Activated T-helper 1 cell treated with anti-CD3 and anti-CD28 coated beads, Interleukin-2, amount 50 U/mL, for 16 hours (primary cell): ENCODE measurements at places on chromosomes 3 and 15.

GRCh38 chr15:32974691-32975090 is 219.8 kb downstream of the FMN1 start:
- DNase-seq: no peak

DNA sequence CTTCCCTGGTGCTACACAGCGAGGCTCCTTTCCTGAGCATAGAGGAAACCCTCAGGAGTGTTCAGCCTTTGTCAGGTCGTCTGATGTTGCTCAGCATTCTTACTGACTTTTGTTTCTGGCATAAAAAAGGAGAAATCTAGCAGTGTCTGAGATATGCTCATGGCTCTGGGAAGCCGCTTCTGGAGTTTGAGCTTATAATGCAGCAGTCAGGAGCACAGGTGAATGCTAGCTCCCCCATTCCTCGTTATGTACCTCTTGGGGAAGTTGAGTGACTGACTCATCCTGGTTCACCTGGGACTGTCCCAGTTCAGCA is 49.2 kb upstream of the MYZAP start:
- no peak for DNase-seq

DNA sequence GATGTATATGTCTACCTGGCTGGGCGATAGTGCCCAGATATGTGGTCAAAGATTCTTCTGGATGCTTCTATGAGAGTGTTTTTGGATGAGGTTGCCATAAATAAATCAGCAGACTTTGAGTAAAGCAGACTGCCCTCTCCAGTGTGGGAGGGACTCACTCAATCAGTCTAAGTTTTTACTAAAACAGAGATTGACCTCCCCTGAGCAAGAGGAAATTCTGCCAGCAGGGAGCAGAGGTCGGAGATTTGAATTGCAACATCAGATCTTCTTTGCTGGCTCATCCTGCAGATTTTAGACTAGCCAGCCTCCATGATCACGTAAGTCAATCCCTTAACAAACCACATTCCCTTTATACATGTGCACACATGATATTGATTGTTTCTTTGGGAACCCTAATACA is 300.9 kb downstream of the MCTP2 start:
- DNase-seq: no peak

GRCh38 chr15:78739996-78740903 is 71.0 kb downstream of the ADAMTS7 start:
- DNase-seq: no peak

- DNase-seq: no peak
Observed at GRCh38 chr3:45931496-45931895, 11.8 kb upstream of the CXCR6 start.

GRCh38 chr3:39933986-39934693 is 124.7 kb downstream of the MYRIP start:
- DNase-seq: no peak

DNA sequence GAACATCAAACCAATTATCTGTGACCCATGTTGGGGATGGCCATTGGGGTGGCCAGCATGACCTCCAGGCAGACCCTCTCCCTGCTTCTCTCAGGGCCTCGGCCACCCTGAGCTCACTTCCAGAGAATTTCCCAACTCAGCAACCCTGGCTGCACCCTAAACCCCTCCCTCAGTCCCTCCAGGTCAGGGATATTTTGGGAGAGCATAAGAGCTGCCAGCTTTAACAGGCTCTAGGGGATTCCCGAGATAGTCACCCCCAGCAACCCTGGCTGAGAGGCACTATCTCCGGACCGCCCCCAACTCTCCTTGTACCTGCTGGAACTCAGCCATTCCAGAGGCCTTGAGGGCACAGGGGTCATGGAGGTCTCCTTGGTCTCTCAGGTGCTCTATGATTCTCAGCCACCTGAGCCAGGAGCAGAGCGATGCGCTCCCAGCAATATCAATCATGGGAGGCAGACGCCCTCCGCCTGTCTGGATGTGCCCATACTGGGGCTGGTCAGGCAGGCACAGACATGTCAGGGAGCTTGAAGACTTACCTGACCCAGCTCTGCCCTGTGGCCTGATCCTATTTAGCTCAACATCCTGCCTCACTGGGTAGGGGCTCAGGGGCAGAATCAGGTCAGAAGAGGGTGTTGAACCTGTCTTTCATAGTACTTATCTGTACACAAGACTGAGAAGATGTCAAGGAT is 34.9 kb upstream of the CILP start:
- no peak for DNase-seq

GRCh38 chr3:48830715-48831114 is 17.0 kb downstream of the PRKAR2A start:
- DNase-seq: no peak

- no peak for DNase-seq
Observed at GRCh38 chr15:90412356-90413194, 24.5 kb downstream of the IQGAP1 start.
